ENCODE measurements at places on chromosomes 7 and 10.

GRCh38 chr10:102657984-102658724 is 13.9 kb downstream of the TRIM8 start:
- DNase-seq, result no peak

GRCh38 chr10:99396471-99396870 is 34.0 kb downstream of the GOT1 start:
- DNase-seq, result no peak

DNA sequence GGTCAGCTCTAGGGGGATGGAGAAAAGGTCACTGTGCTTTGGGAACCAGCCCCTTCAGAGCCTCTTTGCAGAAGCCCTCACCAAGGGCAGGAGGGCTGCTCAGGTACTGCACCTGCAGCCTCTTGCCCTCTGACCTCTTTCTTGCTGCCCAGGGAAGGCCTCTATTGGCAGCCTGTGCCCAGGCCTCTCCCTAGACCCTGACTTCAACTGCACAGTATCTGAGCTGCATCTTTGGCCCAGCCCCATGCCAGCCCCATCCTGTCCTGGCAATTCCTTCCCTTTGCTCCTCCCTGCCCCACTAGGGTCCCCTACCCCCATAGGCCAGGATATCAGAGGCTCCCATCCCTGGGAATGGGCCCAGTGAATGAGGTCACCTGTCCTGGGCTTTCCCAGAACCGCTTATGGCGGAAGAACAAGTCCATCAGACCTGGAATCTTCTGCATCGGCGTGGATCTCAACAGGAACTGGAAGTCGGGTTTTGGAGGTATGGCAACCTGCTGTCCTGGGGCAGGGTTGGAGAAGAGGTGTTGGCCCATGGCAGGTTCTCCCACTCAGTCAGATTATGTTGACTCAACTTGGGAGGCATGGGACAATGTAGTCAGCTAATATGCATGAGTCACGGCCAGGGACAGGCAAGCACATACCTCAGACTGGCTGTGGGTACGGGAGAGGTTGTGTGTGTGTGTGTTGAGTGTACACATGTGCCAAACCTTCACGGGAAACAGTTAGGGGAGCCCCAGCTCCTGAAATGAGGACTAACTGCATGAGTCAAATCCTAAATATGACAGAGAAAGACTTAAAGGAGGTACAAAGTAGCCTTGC is 17.1 kb upstream of the CPA1 start:
- peak; percentile 95 for DNase-seq

DNA sequence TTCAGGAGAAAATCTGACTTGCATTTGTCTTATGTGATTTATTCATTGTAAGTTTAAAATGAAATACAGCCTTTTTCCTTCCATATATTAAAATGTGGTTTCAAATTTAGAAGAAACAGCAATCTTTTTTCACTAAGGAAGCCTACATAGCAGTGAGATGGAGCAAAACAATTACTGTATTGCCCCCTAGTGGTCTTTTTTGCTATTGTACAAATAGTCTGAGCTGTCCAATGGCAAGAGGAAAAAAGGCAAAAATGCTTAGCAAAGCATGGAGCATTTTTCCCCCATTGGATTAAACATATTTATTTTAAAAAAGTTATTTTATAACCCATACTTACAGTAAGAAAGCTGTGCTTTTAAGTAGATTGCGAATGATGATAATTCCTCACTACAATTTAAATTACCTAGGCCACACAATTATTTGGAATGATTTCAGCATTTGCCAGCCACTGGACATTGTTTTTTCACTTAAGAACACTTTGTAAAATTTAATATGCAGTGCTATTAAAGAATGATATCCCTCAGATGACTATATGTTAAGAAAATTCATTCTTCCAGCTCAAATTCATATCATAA is 119.5 kb downstream of the CPED1 start:
- DNase-seq, result peak; percentile 82

DNA sequence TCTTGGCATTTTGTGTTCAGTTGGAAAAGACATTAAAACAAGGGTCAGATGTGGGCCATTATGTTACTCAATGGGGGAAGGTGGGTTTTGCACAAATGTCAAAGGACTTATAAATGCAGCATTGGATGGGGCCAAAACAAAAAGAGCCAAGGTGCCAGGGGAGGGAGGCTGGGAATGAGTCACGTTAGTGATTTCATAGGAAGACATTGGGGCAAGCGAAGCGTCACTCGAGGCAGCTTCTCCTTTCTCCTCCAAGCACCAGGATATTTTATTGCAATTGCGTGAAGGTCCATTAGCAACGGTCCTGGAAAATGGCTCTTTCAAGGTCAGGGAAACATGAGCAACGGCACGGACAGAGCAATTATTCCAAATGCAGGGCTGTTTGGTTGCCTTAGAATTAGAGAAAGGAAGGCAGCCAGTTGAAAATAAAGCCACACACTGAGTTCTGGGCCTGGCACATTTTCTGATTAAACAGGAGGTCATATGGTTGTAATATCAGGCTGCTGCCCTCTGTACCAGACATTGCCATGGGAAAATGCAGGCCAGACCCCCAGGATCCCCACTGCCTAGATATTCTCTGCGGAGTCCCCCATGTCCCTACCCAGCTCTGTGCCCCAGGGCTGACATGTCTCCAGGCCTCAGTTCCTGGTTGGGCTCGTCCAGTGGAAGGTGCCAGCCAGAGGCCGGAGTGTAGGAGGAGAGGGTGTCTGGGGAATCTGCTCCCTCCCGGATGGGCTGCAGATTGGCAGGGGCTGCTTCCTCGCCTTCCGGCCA is 63.3 kb upstream of the NANOS1 start:
- DNase-seq, result no peak
